Astrocyte (in vitro differentiated cells and primary cell): ENCODE measurements at places on chromosomes 6 and 20. TPM values are rescaled to one million over a fixed set of nuclear protein-coding genes. Genes with fewer than 3 reads are reported as not detected.

Gene RBL1
- 2.4 and 3.4 TPM in 2 replicates for total RNA-seq

- DNase-seq = no peak
Measured at GRCh38 chr20:44223721-44224120, 13.2 kb upstream of the OSER1 start.

DNA sequence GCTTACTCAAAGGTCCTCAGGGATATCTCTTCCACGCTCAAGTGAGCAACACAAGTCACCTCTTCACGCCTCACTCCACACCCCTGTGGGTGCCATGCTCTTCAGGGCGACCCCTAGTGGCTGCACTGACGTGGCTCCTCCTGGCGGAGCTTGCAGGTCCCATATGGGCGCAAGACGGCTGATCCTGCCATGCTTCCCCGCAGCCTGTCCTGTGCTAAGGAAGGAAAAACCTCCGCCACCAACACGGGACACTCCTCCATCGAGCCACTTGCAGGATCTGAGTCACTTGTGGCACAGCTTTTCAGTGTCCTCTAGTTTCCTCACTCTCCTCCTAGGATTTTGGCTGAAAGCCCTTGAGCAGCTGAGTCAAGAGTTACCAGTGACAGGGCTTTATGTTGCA lies 90.7 kb downstream of the KHDC1L start:
- no peak for DNase-seq

DNA sequence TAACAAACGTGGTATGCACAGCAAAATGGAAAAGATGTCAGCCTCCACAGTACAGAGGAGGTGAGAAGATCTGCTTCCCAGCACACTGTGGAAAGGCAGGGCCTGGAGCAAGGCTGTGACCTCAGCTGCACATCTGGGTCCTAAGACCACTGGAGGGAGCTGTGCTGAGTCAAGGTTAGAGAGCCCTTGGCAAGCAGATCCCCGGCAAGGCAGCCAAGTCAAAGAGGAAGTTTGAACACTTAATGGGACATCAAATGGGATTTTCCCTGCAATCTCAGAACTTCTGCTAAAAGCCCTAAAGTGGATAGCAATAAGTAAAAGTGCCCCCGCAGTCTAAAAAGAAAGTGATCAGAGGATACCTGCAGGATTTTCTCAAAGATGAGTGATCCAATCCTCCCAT lies 39.5 kb downstream of the UNC5CL start:
- DNase-seq = peak; percentile 20

- peak; percentile 41 for DNase-seq
Measured at GRCh38 chr6:130046671-130047070, 28.3 kb downstream of the L3MBTL3 start.
